ENCODE measurements at places on chromosomes 3 and 15.

- no peak for DNase-seq
These were observed 68.0 kb downstream of the LRRK1 start for GRCh38 chr15:100987143-100987542.

DNA sequence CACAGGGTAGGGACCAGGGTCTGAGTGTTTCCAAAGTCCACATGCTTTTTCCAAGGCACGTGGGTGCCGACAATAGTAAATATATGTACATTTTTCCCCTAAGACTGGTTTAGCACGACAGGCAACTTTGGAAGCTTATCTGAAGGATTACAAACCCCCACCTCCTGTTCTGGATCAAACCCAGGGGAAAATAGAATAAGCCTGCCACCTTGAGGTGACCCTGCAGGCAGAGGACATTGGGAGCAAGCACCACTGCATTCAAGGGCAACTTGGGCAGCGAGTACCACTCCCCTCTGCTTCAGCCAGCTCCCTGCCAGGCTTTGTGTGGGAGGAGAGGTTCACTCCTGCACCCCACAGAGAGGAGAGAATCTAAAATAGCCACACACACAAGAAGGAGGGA is 44.8 kb downstream of the KBTBD12 start:
- no peak for DNase-seq

- DNase-seq: no peak
These were observed 306.4 kb upstream of the STT3B start for GRCh38 chr3:31226346-31226745.

GRCh38 chr3:3303636-3304035 is 124.1 kb upstream of the CRBN start:
- DNase-seq: no peak

DNA sequence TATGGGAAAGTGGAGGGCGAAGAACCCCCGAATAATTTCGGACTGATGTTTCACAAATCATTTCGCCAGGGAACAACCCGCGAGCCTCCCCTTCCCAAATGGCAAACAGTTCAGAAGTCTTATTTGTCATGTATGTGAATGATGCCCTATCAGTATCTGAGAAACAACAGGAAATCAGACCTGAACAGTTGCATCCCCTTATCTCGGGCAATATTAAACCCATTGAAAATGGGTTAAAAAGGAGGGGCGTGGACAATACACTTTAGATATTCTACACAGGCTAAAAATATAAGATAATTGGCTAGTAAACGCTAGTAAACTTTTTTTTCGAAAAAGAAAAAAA is 1003.3 kb upstream of the NR2F2 start:
- no peak for DNase-seq

- DNase-seq: no peak
These were observed 85.9 kb downstream of the COL8A1 start for GRCh38 chr3:99724276-99724675.

DNA sequence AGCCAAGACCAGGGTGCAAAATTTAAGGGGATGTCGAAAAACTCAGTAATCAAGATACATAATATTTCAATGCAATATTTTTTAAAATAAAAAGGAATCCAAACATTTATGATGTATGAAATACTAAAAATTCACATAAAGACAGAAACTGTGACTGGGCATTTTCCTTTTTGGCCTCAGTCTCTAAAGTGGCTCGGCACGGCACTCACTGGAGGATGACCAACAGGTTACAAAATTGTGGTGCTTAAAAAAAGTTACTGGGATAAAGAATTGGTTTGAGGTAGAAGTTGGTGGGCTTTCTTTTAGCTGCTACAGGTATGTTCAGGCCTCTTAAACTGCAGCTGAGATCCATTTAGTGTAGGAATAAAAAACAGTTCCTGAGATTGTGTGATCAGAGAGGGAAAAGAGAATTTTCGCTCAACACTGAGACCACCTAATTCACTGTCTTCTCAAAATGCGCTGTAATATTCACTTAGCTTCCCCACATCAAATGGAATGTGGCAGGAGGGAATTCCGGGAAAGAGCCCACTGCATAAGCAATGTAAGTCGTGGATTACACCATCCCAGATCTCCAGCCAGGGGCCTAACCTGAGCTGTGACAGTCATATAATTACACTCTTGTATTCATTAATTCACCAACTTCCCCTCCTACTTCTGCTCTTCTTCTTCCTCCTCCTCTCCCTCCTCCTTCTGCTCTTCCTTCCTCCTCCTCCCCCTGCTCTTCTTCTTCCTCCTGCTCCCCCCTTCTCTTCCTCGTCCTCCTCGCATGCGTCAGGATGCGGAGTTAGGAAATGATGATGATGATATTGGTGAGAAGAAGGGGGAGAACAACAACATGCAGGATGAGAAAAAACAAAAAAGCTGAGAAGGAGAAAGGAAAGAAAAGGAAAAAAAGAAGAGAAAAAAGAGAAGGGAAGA is 45.9 kb downstream of the HES1 start:
- no peak for DNase-seq

DNA sequence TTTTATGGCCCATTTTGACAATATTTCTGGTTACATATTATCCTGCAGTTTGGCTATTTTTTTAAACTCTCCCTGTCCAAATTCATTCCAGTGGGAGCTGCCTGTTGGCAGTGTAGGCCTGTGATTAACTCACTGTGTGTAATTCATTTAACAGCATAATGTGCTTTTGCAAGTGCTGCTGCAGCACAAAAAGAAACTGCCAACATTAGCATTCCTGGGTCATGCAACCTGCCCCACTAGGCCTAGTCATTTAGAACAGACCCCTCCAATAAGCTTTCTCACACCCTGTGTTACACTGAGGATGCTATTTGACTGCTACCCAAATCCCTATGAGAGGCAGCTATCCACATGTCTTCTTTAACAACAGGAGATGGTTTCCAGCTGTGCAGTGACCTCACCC is 251.2 kb upstream of the UBE2E2 start:
- DNase-seq: no peak
